ENCODE measurements at places on chromosomes 11 and 22. TPM values are rescaled to one million over a fixed set of nuclear protein-coding genes. Genes with fewer than 3 reads are reported as not detected.

Gene CDC45
- 26.1 TPM for total RNA-seq

GRCh38 chr11:71499546-71499945 is 27.5 kb upstream of the KRTAP5-7 start:
- no peak for DNase-seq

GRCh38 chr11:10856689-10857458 is 979 bp downstream of the ZBED5 start:
- no peak for DNase-seq

- no peak for DNase-seq
These were observed 552 bp downstream of the PRR33 start for GRCh38 chr11:1890856-1891830.

DNA sequence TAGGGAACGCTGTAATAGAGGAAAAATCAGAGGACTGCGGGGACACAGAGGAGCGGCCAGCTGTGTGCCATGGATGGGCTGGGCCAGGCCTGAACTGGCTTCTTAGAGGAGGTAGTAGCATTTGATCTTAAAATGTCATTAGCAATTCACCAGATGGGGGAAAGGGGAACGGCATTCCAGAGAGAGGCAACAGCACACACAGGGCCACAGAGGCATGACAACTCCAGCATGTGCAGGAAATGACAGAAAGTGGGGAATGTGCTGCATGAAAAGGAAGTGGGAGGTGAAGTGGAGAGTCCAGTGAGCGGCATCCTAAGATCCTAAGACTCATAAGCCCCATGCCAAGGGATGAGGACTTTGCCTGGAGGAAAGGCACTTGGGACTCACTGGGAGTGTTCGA is 69.0 kb downstream of the UBASH3B start:
- no peak for DNase-seq

Measured in Panc1 (cell line).